ENCODE measurements at places on chromosomes 12 and 14.
A peak's percentile ranks its signal among the peaks of the same experiment; 100 is the strongest.

DNA sequence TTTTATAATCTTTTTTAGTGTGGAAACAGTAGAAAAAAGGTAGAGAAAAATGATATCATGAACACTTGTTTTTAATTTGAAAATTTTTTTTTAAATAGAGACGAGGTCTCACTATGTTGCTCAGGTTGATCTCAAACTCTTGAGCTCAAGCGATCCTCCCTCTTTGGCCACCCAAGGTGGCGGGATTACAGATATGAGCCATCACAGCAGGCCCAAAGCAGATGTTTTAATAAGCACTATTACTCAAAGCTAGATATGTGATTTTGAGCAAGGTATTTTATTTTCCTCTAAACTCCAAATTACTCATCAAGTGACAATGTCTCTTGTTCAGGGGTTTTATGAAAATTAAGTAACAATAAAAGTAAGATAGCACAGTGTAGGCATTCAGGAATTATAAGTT lies 10.7 kb upstream of the WDR89 start:
- no peaks in the 10 kb centered on the region for H3K27me3 ChIP-seq
- H3K4me3 ChIP-seq, result no peak overlapping the region
- DNase-seq, result no peak
- no peaks in the 10 kb centered on the region for H3K36me3 ChIP-seq

DNA sequence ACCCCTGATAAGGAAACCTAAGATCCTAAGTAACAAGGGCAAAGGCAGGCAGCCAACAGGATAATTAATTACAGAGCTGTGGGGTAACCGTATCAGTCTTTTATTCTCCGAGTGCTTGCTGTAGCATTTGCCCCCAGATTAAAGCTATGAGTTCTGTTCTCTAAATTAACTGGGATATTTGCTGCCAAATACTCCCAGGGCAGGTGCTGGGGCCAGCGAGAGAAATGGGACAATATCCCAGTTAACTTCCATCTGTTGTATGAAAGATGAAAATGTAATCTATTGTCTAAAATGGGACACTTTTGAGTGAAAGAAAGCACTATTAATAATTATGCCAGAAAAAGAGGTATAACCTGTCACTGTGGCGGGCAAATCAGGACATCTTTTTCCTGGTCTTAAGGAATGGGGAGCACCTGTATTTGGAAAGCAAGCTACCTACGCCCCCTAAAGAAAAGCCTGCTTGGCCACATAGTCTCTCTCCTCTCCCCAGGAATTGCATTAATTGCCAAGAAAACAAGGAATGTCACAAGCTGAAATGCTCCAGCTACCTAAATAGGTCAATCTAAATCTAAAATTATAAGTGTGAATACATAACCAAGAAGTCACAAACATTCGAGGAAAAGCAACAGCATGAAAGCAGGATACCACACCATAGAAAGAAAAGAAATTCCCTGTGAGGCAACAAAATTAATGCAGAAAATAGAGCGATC lies 26.7 kb upstream of the CFAP54 start:
- no peak overlapping the region for H3K27ac ChIP-seq
- no peaks in the 10 kb centered on the region for H3K27me3 ChIP-seq
- no peak for DNase-seq
- H3K4me3 ChIP-seq, result no peak overlapping the region
- no peaks in the 10 kb centered on the region for H3K36me3 ChIP-seq

DNA sequence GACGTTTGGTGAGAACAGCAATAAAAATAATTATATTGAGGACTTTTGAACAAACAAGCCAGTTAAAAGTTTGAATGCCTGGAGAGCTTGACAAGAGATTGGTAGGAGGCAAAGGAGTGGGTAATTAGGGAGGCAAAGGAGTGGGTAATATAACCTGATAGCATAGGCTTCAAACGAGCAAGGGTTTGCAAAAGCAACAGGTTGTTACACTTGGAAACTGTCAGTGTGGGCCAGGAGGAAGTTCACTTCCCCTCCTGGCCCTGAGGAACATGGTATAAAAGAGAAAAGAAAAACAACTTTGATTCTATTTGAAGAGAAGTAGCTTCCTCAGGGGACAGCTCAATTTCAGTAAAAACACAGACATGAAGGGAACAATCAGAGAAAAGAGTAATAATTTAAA lies 121.7 kb downstream of the CCER1 start:
- no peaks in the 10 kb centered on the region for H3K27me3 ChIP-seq
- H3K36me3 ChIP-seq, result no peaks in the 10 kb centered on the region
- no peak overlapping the region for H3K27ac ChIP-seq

DNA sequence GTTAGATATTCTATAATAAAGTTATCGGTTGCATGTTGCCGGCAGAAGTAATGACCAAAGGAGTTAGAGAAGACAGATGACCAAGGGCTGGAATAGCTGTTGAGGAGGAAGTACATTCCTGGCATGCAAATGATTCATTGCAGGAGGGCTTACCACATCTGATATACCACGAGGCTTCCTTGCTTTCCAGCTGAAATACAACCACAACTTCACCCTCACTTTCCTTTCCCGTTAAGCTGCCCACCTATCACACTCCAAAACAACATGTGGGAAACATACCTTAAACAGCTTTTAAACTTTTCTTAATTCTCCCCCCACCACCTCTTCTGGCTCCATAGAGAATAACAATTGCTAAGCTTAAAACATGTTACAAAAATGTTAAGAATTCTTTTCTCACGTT lies 594.1 kb downstream of the NRXN3 start:
- peak; percentile 88 for DNase-seq
- peaks cover 12% of the 10 kb centered on the region for H3K4me1 ChIP-seq
- no peaks in the 10 kb centered on the region for H3K36me3 ChIP-seq
- H3K4me3 ChIP-seq, result no peak overlapping the region

DNA sequence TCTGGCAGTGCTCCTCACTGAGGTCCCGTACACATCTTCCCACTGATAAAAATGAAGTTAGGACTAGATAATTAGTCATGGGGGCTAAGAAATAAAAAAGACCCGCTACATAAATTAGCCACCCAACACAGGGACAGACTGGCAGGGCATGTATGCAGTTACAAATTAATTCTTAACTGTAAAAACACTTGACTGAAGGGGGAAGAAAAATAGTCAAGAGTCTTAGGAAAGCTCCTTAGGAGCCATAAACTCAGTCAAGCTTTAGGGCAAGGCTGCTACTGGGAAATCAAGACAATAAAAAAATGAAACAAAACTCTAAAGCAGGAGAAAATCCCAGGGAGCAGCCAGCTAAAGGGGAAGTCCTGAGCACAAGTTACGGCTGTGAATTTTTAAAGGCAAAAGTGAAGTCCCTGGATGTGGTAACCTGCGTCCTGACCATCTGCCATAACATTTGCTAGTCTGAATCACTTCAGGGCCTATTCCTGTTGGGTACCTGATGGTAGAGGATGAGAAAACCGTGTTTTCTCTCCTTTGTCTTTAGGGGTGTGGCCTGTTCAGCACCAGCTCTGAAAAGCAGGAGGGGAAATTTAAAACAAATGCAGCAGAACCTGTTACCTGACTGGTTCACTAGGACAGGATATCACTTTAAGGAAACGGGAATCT lies 7.5 kb upstream of the NPFF start:
- no peaks in the 10 kb centered on the region for H3K4me1 ChIP-seq
- peaks cover 1% of the 10 kb centered on the region for H3K36me3 ChIP-seq
- H3K27ac ChIP-seq, result no peak overlapping the region
- DNase-seq, result no peak
- no peaks in the 10 kb centered on the region for H3K27me3 ChIP-seq
- no peak overlapping the region for H3K4me3 ChIP-seq

GRCh38 chr12:107134558-107134957 lies 41.2 kb upstream of the CRY1 start:
- H3K27ac ChIP-seq, result no peak overlapping the region
- no peaks in the 10 kb centered on the region for H3K36me3 ChIP-seq
- no peaks in the 10 kb centered on the region for H3K4me1 ChIP-seq
- DNase-seq, result peak; percentile 95
- H3K27me3 ChIP-seq, result no peaks in the 10 kb centered on the region

- DNase-seq, result no peak
- no peaks in the 10 kb centered on the region for H3K36me3 ChIP-seq
- H3K4me1 ChIP-seq, result peaks cover 3% of the 10 kb centered on the region
- no peak overlapping the region for H3K4me3 ChIP-seq
These were observed 2.3 kb downstream of the GNPNAT1 start for GRCh38 chr14:52789118-52789517.

All from mesendoderm (in vitro differentiated cells).